Tracheal epithelial cell (primary cell): ENCODE measurements at places on chromosomes 11 and 22. TPM values are rescaled to one million over a fixed set of nuclear protein-coding genes. Genes with fewer than 3 reads are reported as not detected.

The SNX32 gene
- 0.24 and 0.43 TPM in 2 replicates for total RNA-seq

The RFPL2 gene
- not detected in 2 replicates for total RNA-seq

The SH3BP1 gene
- 28.1 and 42.4 TPM in 2 replicates for total RNA-seq

The SCUBE2 gene
- not detected in 2 replicates for total RNA-seq

The SPDYC gene
- total RNA-seq: not detected in 2 replicates

The TMPRSS4 gene
- total RNA-seq: 48.7 and 86.1 TPM in 2 replicates

The TSPO gene
- total RNA-seq: 781 and 866 TPM in 2 replicates

The GNAZ gene
- total RNA-seq: 0.48 TPM in 1 of 2 replicates, not detected in the other

The BACE1 gene
- 6.0 and 10.7 TPM in 2 replicates for total RNA-seq

The UPB1 gene
- total RNA-seq: 0.24 TPM in 1 of 2 replicates, not detected in the other

The ANO1 gene
- 2.9 and 3.0 TPM in 2 replicates for total RNA-seq

The WT1 gene
- total RNA-seq: not detected in 2 replicates

The NEFH gene
- total RNA-seq: 0.21 and 0.72 TPM in 2 replicates

The OR5M8 gene
- not detected in 2 replicates for total RNA-seq

The GATD1 gene
- 19.5 and 23.2 TPM in 2 replicates for total RNA-seq

The DRICH1 gene
- not detected in 2 replicates for total RNA-seq

The ZDHHC13 gene
- total RNA-seq: 20.7 and 33.5 TPM in 2 replicates

The C1QTNF6 gene
- total RNA-seq: 4.3 TPM in 2 replicates

The PHETA2 gene
- 5.1 and 6.7 TPM in 2 replicates for total RNA-seq

The ANGPTL5 gene
- not detected in 2 replicates for total RNA-seq

The SCUBE1 gene
- total RNA-seq: not detected in 2 replicates

The GGT1 gene
- 5.3 and 21.4 TPM in 2 replicates for total RNA-seq

The KRTAP5-7 gene
- total RNA-seq: not detected in 2 replicates

The CPT1B gene
- 2.2 TPM in 1 of 2 replicates, not detected in the other for total RNA-seq

The SLC35F2 gene
- total RNA-seq: 58.8 and 67.2 TPM in 2 replicates

The MPEG1 gene
- not detected in 2 replicates for total RNA-seq

The TRPC6 gene
- 3.0 TPM in 1 of 2 replicates, not detected in the other for total RNA-seq

The C11orf86 gene
- total RNA-seq: not detected in 2 replicates

The C11orf87 gene
- total RNA-seq: under 0.01 TPM in 1 of 2 replicates, not detected in the other

The PAAF1 gene
- 8.7 and 11.5 TPM in 2 replicates for total RNA-seq

The OR52H1 gene
- 0.21 and 0.48 TPM in 2 replicates for total RNA-seq

The OR52E8 gene
- not detected in 2 replicates for total RNA-seq

The ARVCF gene
- 7.9 and 27.5 TPM in 2 replicates for total RNA-seq

The RTL10 gene
- total RNA-seq: 10.1 and 13.6 TPM in 2 replicates

The JHY gene
- 1.4 and 1.5 TPM in 2 replicates for total RNA-seq

The MS4A4A gene
- not detected in 2 replicates for total RNA-seq
